ENCODE measurements at places on chromosomes 1 and 21. TPM values are rescaled to one million over a fixed set of nuclear protein-coding genes. Genes with fewer than 3 reads are reported as not detected.

- H3K4me3 ChIP-seq, result peak overlapping the region; percentile 70
- peaks cover 69% of the 10 kb centered on the region for H3K36me3 ChIP-seq
- DNase-seq, result peak; percentile 64
These were observed 36.9 kb downstream of the EIF2D start for GRCh38 chr1:206575165-206575893.

DNA sequence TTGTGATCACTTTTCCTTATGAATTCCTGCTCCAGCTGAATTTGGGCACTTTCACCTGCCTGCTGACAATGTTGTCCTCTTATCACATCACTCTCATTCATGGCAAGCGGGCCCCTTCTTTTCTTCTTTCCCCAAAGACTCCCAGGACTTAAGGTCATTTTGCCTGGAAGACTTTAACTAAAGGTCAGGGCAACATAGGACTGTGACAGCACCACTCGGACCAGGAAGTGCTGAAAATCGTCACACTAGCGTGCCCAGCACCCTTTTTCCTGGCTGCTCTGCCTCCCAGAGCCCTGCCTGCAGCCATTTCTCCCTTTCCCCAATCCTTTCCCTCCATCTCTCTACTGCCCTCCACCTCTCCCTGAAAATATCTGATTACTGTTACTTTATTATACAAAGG, 35.4 kb downstream of the CD34 start:
- H3K4me1 ChIP-seq, result peaks cover 58% of the 10 kb centered on the region
- DNase-seq, result no peak
- no peak overlapping the region for H3K27ac ChIP-seq
- H3K27me3 ChIP-seq, result peaks cover 3% of the 10 kb centered on the region
- no peak overlapping the region for H3K4me3 ChIP-seq
- H3K36me3 ChIP-seq, result no peaks in the 10 kb centered on the region

- H3K4me3 ChIP-seq, result no peak overlapping the region
- H3K4me1 ChIP-seq, result peaks cover 7% of the 10 kb centered on the region
- no peak for DNase-seq
- H3K27me3 ChIP-seq, result peaks cover 15% of the 10 kb centered on the region
- H3K36me3 ChIP-seq, result no peaks in the 10 kb centered on the region
These were observed 42.4 kb upstream of the TACSTD2 start for GRCh38 chr1:58619286-58620054.

DNA sequence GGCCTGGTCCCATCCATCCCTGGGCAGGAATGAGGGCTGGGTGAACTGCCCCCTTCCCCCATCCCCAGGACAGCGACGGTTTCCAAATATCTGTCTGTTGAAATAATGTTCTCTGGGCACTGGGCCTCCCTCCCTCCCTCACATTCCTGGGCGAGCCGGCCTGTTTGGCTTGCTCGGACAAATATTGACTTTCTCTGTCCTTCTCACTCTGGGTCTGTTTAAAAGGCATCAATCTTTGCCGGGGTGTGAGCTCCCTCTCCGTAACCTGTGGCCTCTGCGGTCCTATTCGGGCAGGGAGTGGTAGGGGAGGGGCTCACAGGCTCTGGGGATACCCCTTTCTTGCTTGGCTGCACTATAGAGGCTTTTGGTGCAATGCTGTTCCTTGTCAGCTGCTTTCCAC, 40.2 kb downstream of the FOXD2 start:
- DNase-seq, result no peak
- no peak overlapping the region for H3K4me3 ChIP-seq
- H3K4me1 ChIP-seq, result no peaks in the 10 kb centered on the region

GRCh38 chr1:209736490-209737117, 19.2 kb upstream of the TRAF3IP3 start:
- no peaks in the 10 kb centered on the region for H3K27me3 ChIP-seq
- no peak overlapping the region for H3K4me3 ChIP-seq
- H3K4me1 ChIP-seq, result peaks cover 51% of the 10 kb centered on the region
- DNase-seq, result no peak

KCND3 gene
- not detected for total RNA-seq

NEGR1 gene
- not detected for total RNA-seq

CFHR1 gene
- not detected for total RNA-seq
